ENCODE measurements at places on chromosomes 7 and 10.

DNA sequence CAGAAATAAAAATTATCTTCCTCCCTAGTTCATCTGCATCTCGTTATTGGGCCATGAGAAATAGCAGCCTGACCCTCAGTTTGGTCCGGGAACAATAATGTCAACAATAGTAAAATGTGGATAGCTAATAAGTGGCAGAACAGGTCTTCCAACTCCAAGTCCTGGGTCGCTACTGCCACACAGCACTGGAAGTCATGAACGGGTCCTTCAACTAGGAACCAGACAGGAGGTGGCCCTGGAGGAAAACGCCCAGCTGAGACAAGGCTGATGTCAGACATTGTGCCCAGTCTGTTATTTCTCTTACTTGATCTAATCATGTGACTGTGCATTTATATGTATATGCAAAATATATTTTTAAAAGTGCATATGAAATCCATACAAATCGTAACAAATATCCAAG is 51.8 kb downstream of the PYROXD2 start:
- DNase-seq, result no peak

DNA sequence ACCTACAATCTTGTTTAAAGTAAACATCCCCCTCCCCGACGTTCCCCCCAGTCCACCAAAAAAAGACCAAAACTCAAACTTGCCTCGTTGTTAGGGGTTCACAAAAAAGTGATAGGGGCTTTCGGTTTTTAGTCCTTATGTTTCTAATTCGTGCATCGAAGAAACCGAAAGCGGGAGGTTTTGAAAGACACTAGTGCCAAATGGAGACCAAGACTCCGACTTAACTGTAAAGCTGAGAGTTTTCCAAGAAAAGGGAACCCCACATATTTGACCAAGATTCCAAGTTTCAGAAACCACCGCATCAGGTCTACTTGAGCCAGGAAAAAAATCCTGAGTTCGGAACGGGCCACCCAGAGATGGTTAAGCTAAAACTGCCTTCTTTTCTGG is 534 bp downstream of the PSMA2 start:
- no peak for DNase-seq

DNA sequence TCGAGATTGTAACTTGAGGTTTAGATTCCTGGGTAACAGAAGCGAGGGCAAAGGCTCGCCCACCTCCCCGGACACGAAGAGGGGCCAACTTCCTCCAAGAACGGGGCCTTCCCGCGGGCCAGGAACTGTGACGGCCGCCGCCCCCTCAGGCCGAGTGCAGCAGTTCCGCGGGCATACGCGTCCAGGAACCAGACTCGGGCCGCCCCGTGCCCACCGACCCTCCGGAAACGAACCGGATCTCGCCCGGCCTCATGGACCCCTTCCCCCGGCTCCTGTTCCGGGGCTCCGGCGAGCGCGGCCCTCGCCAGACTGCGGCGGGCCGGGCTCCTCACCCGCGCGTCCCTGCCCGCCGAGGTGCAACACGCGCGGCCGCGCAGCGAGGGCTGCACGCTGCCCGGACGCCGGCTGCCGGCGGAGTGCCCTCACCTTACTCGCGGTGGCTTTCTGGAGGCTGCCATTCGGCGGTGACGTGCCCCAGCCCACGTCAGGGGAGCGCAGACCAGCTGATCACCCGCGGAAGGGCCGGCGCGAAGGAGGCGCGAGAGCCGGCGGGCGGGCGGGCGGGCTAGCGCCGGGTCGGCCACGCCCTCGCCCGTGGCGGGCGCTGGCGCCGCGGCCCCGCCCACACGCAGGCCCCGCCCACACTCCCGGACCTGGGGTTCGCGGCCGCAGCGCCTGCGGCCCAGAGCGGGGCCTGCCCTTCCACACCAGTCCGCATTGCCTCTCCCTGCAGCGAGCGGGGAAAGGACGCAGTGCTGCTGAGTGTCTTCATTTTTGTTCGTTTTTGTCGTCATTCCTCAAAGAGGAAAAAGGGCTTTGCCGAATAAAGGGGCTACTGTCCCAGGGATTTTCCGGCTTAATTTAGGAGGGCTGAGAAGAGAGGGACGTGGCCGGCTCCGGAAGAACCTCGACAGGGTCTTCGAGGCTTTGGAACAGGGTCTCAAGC is at the start of gene XPNPEP1:
XPNPEP1 (minus strand) TSS at position 536 of the 946 bp plus-strand sequence; CDS start at position 458, 78 bp downstream.
- DNase-seq, result peak; percentile 76

- DNase-seq, result no peak
These were observed 67.5 kb downstream of the CUX1 start for GRCh38 chr7:101884671-101885596.

- no peak for DNase-seq
These were observed 7.2 kb downstream of the GNB2 start for GRCh38 chr7:100680576-100681271.

DNA sequence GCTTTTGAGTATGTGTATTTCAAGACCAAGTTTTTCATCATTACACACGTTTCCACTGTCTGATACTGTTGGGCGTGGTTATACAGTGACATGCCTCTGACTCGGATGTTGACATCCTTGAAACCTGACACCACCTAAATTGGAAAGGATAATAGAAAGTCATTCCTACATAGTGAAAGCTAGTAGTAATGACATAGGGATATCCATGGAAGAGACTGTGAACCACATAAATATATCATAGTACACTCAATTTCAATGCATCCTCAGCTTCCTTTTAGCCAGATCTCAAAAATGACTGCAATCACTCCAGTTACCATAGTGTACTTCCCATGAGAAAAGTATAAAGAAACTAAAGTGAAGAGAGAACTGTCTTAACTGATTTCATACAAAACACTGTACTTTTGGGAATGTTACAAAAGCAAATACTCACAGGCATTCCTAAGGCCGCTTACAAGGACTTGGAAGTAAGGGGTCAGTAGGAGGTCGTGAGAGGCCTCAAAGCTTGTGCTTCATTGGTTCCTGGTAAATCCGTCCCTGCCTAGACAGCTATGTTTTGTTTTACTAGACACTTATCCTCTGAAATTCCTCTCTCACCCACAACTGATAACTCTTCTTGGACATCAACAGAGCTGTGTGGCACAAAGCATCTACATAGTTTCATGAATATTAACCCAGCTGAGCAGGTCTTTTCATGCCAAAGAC is 71.8 kb upstream of the VWDE start:
- DNase-seq, result no peak
